Activated CD8-positive, alpha-beta memory T cell treated with anti-CD3 and anti-CD28 coated beads, Interleukin-2, amount 50 U/mL, for 4 hours (primary cell): ENCODE measurements at places on chromosomes 7 and 10.
A peak's percentile ranks its signal among the peaks of the same experiment; 100 is the strongest.

- DNase-seq, result no peak
Observed at GRCh38 chr10:10367264-10367663, 650.4 kb upstream of the CELF2 start.

GRCh38 chr10:72541337-72541736, 84.5 kb downstream of the MICU1 start:
- no peak for DNase-seq

DNA sequence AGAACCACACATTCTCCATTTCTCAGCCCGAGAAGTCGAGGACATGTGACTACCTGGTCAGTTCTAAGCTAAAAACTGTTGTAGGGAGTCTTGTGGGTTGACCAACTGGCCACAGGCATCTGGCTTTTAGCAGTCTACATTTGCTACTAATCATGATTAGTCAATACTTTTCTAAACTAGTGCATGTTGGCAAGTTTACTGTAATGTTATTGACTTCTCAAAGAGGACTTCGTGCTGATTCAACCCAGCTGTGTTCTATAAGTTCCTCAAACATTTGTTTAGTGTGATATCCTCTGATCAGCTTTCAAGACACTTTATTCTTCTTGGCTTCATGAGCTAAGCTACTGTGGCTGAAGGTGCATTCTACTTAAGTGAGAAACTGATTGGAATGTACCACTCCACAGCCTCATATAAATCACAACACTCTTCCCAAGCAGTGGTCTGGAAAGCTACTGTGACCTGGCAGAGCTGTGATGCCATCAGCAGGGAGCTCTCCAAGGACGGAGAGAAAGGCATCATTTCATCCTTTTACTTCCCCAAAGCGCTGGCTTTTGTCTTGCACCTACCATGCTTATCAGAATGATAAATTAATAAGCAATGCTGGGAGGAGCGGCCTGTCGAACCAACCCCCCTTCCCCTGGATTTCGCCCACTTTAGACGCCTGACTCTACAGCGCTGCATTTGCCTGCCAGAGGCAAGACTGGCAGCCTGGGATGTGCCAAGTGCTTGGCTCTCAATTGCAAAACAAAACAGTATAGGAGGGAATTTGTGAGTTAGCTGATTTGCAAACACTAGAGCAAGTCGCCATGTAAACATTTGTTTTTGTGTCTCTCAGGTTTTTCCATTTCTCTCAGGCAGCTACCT, 206.7 kb upstream of the PLXNA4 start:
- no peak for DNase-seq

DNA sequence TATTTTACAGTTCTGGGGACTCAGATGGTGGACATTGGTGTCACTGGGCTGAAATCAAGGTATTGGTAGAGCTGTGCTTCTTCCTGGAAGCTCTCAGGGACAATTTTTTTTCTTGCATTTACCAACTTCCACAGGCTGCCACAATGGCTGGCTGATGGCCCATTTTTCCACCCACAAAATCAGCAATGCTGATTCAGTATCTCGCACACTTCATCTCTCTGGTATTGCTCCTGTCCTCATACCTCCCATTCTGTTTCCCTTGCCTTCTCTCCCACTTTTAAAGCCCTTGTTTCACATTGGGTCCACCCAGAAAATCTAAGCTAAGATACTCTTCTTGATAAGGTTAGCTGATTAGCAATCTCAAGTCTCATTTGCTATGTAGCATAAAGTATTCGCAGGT, 530.9 kb upstream of the POM121L12 start:
- no peak for DNase-seq

DNA sequence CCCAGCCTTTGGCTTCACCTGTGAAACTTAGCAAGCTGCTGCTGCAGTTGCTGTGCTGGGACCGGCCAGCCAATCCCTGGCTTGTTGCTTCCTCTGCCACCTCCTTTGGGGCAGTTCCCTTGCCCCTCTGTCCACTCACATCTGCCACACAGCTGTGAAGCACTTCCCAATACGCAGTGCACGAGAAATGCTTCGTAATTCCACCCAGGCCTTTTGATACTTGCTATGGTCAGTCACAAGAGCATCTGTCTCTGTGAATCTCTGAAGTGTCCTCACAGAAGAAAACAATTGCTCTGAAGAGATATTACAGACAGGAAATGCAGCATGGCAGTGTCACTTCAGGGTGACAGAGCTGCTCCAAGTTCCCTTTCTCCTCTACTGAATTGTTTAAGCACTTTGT, 208.5 kb downstream of the PTEN start:
- no peak for DNase-seq

GRCh38 chr7:24405002-24405401, 121.0 kb downstream of the NPY start:
- DNase-seq, result no peak

GRCh38 chr10:68284062-68285001, 47.5 kb upstream of the HNRNPH3 start:
- DNase-seq, result no peak

DNA sequence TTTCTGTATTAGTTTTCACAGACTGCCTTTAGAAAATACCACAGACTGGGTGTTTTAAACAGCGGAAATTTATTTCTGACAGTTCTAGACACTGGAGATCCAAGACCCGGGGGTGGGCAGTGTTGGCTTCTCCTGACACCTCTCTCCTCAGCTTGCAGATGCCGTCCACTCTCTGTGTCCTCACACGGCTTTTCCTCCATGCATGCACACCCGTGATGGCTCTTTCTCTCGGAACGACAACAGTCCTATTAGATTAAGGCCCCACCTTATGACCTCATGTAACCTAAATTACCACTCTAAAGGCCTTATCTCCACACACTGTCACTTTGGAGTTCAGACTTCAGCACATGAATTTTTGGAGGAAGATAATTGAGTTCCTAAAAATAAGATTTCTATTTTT, 142.9 kb upstream of the VWC2 start:
- DNase-seq, result no peak

DNA sequence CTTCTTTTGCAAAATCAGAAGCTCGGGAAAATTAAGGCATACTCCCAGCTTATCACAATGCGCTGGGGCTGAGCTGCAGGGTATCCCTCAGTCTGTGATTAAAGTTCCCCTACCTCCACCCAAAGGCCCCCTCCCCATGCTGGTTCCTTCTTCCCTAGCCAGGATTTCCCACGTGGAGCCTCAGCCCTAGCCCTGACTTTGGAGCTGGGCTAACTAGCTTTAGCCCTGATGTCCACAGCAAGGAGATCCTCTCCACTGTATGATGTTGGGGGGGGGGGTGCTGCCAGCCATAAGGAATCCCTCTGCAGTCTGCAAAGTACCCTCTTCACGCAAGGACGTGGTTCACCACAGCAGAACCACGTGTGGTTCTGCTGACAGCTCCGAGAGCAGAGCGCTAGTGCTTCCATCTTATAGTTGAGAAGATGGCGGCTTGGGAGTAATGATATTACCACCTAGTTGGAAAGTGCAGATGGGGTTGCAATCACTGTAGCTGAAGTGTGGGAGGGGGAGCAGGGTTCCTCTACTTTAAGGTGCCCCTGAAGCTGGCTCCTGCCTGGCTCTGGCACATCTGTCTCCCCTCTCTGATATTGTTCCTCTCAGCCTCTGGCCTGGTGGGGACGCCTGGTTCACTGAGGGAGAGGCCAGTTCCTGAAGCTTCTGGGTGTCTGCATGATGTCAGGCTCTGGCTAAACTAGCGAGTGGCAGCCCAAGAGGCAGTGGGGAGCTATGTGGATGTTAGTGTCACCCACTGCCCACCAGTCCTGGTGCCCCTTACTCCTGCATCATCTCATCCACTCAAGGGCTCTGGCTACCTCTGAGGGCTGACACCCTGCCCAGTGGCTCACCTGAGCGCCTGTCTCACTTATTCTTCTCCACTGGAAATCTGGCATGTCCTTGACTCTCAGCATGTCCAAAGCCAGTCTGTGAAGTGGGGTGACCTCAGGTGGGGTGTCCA, 270.7 kb downstream of the RPS24 start:
- DNase-seq, result no peak

- DNase-seq, result no peak
Observed at GRCh38 chr10:94725871-94726270, 36.6 kb upstream of the CYP2C19 start.

DNA sequence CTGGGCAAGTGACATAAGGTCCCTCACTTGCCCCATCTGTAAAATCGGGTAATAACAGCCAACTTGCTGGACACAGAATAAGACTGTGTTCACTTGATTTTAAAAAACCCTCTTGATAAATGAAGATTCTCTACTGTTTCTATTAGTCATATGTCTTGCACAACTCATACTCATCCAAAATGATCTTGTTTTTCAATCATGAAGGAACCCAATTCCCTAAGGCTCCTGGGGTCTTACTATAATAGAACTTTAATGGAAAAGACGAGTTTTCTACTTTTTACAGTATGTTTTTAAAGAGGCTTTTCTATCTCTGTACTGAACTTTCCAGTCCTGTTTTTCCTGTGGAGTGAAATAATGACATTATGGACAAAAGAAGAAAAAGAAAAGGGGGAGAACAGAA, 103.8 kb downstream of the ARID5B start:
- DNase-seq, result no peak

DNA sequence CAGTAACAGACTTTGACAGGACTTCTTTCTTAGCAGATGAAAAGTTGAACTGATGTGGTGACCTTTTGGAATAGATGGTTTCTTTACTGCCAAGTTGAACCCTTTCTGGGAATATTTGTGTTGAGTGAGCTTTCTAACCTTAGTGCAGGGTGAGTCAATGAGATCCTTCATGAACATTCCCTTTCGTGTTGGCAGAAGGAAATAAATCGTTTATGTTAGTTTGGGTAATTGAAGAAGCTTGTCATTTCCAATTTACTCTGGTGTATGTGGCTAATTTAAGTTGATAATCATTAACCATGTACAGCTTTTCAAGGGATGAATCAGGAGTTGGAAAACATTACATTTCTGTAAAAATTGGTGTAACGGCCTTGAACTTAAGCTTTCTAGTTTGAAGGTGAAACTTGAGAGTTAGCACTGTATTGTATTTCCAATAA, 43.4 kb downstream of the PTTG1IP2 start:
- no peak for DNase-seq

GRCh38 chr7:6648815-6649104, 11.6 kb downstream of the ZNF316 start:
- DNase-seq, result no peak

DNA sequence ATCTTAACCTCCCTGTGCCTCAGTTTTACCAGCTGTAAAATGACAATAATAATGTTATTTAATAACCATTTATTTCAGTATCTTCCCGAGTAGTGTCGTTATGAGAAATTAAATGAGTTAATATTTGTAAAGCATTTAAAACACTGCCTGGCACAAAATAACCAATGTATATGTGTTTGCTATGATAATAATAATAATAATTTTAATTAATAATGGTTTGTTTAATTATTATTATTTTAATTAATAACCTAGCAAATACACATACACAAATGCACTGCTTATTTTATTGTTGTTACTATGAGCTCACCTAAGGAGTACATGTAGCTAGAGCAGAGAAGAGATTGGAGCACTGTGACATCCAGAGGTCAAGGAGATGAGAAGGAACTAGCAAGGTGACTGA, 18.2 kb upstream of the GPNMB start:
- DNase-seq, result no peak

GRCh38 chr10:122198631-122199030, 72.5 kb upstream of the BTBD16 start:
- no peak for DNase-seq

- no peak for DNase-seq
Observed at GRCh38 chr10:117152668-117153067, 14.6 kb upstream of the VAX1 start.

DNA sequence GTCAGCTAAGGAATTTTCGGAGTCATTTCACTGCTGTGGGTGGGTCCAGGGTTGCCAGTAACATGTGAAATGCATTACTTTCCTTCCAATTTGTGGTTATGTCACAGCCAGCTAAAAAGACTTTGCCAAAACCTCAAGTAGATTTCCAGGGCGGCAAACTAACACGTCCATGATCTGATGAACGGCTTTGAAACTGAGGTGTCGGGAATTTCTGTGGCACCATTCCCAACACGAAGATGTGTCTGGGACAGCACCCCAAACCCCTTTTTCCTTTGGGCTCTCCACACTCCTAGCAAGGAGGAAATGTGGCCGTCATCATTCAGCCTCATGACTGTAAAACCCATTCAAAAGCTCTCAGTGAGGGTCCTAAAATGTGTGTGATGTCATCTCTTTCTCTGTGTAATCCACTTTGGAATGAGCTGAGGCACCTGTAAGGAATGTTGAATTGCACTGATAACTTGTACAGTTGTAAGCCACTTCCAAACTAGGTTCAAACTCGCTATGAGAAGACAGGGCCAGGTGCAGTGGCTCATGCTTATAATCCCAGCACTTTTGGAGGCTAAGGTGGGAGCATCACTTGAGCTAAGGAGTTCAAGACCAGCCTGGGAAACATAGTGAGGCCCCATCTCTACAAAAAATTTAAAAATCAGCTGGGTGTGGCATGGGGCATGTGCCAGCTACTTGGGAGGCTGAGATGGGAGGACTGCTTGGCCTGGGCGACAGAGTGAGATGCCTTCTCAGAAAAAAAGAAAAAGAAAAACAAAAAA, 146.1 kb upstream of the FRMD4A start:
- no peak for DNase-seq

- DNase-seq, result no peak
Observed at GRCh38 chr7:80372415-80372814, 139.4 kb downstream of the GNAT3 start.

- no peak for DNase-seq
Observed at GRCh38 chr7:117791877-117792780, 81.1 kb downstream of the CTTNBP2 start.

DNA sequence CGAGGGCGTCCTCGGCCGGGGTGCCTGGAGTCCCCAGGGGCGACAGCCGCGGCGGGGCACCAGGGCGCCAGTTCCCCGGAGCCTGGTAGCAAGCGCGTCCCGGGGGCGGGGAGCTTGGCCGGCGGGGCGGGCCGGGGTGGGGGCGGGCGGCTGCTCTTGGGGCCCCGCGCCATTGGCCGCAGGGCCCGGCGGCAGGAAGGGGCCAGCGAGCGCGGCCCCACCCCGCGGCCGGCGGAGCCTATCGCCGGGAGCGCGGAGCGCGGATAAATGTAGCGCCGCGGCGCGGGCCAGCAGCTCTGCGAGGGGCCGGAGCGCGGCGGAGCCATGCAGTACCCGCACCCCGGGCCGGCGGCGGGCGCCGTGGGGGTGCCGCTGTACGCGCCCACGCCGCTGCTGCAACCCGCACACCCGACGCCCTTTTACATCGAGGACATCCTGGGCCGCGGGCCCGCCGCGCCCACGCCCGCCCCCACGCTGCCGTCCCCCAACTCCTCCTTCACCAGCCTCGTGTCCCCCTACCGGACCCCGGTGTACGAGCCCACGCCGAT, at the start of gene HHEX:
Gene HHEX, plus strand, starts transcription at position 293 of the 548 bp plus-strand sequence. Its CDS starts 32 bp downstream, at position 325.
- peak; percentile 39 for DNase-seq

DNA sequence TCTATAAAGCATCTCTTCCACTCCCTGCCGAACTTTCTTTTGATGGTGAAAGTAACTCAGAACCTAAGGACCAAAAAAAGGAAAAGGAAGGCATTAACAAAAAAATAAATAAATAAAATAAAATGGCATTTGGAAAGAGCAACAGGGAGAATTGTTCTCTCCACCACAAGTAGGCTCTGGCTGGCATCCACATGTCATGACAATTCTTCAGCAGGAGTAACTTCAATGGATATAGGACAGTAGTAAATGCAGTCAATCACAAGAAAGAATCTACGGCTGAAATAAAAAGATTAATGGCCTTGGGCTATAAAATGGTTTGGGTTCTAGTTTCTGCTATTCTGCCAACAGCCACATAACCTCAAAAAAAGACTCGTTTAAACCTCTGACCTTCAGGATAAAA, 23.9 kb downstream of the NCAPG2 start:
- no peak for DNase-seq
